ENCODE measurements at places on chromosomes 2 and 18. TPM values are rescaled to one million over a fixed set of nuclear protein-coding genes. Genes with fewer than 3 reads are reported as not detected.
A peak's percentile ranks its signal among the peaks of the same experiment; 100 is the strongest.

DNA sequence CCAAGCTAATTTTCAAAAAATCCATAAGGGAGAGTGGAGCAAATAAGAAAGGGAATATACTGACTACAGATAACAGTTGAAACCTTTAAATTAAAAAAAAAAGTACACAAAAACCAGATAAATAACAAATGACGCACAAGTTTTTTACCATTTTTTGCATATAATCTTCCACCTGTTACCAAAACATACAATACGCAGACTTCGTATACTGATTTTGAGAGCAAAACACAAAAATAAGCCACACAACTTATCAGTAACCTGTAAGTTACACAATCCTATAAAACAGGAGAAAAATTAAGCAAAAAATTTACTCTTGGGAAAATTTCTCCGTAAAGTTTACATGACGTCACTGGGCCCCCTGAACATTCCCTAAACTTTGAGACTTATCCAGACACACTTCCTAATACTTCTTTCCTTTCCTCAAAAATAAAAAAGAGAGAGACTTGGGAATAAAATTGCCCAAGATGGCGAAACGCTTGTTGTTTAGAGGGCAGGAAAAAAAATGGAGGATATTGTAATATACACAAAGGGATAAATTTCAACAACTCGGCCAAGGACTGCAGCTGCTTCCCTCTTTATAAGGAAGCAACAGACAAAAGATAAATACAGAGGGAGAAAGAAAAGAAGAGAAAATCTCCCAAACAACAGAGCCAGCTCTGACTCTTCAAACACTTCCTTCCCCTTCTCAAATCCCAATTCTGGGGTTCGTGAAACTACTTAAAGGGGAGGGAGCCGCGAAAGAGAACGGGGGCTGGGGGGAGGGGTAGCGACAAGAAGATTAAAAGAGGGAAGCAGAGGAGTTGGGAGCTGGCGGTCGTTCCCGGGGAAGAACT lies 1.6 kb downstream of the BAZ2B start:
- DNase-seq, result peak; percentile 51

GRCh38 chr2:168478206-168478605 lies 22.1 kb downstream of the CERS6 start:
- DNase-seq, result no peak

GRCh38 chr18:44130376-44130942 lies 550.2 kb upstream of the SETBP1 start:
- peak; percentile 15 for DNase-seq

Gene RAX
- not detected for total RNA-seq

GRCh38 chr18:45373286-45373880 lies 241.9 kb upstream of the SLC14A2 start:
- no peak for DNase-seq

Gene IGFBP2
- total RNA-seq, result 60.4 TPM

Gene ELOA2
- not detected for total RNA-seq

- no peak for DNase-seq
These were observed 11.4 kb downstream of the SIX3 start for GRCh38 chr2:44952806-44953498.

DNA sequence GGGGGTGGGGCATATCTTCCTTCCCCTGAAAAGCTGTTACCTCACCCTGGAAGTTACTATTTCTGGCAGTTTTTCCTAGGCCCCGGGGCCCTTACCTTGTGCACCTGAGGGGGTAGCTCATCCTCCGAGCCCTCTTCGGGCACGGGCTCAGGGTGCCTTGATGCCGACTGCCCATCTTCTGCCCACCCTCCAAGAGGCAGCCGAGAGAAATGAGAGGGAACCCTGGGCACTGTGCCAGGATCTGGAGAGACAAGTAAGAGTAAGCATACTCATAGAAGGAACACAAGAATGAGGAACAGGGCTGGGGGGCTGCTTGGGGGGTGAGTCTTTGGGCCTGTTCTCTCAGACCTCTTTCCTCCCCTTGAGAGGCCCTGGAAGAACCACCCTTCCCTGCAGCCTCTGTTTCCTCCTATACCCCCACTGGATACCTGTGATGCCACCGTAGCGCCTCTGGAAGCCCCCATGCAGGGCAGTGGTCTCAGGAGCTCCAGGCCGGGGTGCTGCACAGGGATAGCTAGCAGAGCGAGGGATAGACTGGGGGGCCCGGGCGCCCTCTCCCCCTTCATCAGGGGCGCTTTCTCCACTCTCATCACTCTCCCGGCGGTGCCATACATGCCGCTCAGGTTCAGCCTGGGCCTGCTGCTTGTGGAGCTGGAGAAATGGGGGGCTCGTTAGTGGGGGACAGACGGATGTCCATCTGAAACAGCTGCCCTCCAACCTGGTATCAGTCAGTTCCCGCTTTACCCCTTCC lies 2.1 kb upstream of the ABCB6 start:
- no peak for DNase-seq

GRCh38 chr18:1002653-1003178 lies 98.0 kb downstream of the ADCYAP1 start:
- peak; percentile 60 for DNase-seq

- peak; percentile 35 for DNase-seq
These were observed 16.1 kb upstream of the ARL5A start for GRCh38 chr2:151844211-151844896.

DNA sequence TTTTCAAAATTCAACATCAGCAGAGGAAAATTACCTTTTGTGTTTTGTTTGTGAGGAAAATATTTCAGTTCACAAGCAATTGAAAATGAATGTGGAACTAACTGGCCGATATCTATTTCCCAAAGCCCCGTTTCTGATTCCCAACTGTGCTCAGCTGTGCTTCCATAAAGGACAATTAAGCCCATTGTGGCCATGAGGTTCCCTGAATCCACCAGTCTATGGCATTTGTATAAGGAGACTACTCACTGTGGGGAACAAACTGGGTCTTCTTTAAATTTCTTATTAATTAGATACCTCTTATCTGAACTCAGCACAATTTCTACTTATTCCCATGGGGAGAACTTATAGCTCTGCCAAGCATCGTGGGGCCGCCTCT lies 31.4 kb upstream of the AGAP1 start:
- no peak for DNase-seq

DNA sequence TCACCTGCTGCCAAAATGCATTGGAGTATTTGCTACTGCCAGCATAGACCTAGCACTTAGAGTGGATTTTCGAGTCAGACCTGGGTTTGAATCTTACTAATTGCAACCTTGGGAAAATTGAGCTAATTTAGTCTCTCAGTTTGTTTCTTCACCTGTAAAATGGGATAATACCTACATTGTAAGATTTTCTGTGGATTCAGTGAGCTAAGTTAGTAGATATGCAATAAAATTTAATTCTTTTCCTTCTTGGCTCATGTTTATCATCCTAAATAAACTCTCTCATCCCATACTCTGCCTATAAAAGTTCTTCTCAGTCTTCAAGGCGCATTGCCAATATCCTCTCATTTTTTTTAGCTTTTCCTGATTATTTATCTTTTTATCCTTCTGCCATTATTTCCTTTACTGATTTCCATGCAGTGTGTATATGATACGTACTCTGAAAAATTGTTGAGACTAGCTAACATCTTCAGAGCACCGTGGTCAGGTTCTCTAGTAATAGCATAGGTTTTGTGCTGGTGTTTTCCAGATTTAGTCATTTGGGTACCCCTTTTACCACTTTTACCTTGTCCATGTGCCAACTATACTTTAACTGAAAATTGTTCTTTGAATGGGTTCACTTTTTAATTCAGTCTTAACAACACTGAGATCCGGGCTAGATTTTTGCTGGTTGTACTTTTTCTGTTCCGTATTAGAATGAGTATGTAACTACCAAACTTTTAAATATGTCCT lies 7.3 kb downstream of the CEP192 start:
- no peak for DNase-seq

GRCh38 chr2:154526234-154526633 lies 172.3 kb upstream of the KCNJ3 start:
- DNase-seq, result no peak

Gene TMEM163
- total RNA-seq, result 2.2 TPM

Gene GNAL
- total RNA-seq, result 0.46 TPM

Gene REL
- total RNA-seq, result 6.2 TPM

All from pulmonary artery endothelial cell (primary cell).